ENCODE measurements at places on chromosomes 5 and 9.

- DNase-seq, result no peak
These were observed 9.7 kb downstream of the RNF44 start for GRCh38 chr5:176527246-176528222.

DNA sequence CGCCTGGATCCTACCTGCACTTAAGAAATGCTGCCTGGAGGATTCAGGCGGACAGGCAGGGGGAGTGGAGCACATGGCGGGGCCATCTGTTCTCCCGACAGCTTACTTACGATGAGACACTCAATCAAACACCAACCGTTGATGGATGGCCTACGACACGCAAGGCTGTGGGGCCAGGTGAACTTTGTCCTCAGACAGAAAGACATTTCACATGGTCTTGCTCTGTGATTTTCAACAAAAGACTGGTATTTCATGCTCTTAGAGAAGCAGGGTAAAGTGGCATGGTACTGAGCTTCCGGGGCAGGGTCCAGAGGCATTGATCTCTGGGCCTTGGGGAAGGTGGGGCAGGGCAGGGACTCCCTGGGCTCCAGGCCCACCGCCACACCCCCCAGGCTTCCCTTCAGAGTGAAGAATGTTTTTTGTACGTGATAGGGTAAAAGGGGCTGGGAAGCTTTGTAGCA is 9.1 kb upstream of the OLFM1 start:
- no peak for DNase-seq

GRCh38 chr9:16811987-16812685 is 58.3 kb downstream of the BNC2 start:
- no peak for DNase-seq

GRCh38 chr5:170204202-170204601 is 28.6 kb upstream of the C5orf58 start:
- no peak for DNase-seq

- no peak for DNase-seq
These were observed 219.6 kb upstream of the RORB start for GRCh38 chr9:74277532-74277931.

- no peak for DNase-seq
These were observed 27.0 kb upstream of the NSMF start for GRCh38 chr9:137486141-137486490.

DNA sequence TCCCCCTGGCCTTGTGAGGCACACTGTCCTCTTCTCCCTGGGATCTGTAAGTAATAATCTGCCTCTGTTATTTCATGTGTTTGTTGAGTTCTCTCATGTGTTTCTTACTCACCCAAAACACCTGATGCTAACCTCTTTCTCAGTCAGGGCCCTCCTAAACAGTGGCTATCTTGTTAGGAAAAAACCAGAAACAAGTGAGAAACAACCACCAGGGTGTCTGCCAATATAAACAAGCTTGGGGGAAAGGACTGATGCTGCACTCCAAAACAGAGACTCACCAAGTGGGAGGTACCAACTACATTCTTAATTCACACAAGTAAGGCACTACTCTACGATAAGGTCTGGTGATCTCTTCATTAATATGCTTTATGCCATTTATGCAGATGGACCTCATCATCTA is 564.4 kb downstream of the SEMA5A start:
- no peak for DNase-seq

DNA sequence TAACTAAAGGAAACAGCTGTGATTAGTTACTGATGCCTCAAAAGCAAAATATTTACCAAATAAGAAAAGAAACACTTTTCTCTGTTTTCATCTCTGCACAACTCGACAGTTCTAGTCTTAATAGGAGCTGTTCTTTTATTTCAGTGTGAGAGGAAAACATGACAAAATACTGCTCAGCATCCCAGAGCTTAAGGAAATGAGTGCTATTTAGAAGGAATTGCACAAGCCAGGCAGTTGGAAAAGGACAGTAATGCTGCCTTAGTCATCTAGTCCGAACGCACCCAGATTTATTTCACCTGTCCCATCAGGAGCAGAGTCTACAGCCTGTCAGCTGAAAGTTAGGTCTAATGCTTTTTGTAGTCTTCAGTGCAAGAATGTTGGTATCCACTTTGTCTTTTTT is 12.3 kb downstream of the ZCCHC9 start:
- no peak for DNase-seq

- DNase-seq, result no peak
These were observed 19.8 kb upstream of the SLC9A3 start for GRCh38 chr5:543755-544674.

DNA sequence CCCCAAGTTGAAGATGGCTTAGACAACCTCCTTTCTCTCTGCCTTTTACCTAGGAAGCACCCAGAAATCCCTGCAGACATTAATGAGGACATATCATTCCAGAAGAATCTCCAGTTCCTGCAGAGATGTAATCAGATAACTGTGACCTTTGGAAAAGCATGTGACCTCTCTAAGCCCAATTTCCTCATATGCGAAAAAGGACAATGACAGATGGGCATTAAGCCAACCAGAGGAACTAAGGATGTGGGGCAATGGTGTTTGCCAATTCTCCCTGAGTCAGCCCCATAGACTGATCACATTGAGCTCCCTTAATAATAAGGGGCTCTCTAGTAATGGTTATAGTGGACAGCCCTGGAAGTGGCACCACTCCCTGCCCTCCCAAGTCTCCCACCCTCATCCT is 10.1 kb upstream of the FOXI1 start:
- no peak for DNase-seq

GRCh38 chr5:96883871-96884270 is 7.6 kb downstream of the ERAP2 start:
- no peak for DNase-seq

DNA sequence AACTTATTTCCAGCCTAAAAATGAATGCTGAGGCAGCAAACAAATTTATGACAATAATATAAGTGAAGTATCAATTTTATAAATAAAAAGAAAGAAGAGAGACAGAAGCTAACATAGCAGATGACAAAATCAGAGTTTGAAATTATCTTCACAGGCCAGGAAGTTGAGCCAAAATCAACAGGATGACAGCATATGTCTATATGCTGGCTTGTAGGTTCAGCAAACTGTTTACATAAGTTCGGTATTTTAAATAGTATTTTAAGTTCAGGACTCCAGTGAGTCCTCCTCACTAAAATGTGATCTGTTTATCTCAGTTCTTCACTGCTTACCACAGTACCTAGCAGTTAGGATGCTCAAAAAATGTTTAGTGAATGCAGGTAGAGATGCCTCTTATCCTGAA is 359.6 kb upstream of the SMC2 start:
- no peak for DNase-seq

DNA sequence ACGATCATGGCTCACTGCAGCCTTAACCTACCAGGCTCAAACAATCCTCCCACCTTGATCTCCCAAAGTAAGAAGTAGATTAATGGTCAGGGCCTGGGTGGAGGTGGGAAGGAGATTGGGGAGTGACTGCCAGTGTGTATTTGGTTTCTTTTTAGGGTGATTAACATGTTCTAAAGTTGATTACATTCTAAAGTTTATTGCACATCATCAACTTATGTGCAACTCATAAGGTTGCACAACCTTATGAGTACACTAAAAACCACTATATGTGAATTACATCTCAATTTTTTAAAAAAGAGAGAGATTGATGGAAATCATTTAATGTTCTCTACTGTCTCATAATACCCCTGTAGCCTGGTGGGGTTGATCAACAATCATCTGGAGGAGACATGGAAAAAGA is 218.1 kb downstream of the AOPEP start:
- DNase-seq, result no peak

DNA sequence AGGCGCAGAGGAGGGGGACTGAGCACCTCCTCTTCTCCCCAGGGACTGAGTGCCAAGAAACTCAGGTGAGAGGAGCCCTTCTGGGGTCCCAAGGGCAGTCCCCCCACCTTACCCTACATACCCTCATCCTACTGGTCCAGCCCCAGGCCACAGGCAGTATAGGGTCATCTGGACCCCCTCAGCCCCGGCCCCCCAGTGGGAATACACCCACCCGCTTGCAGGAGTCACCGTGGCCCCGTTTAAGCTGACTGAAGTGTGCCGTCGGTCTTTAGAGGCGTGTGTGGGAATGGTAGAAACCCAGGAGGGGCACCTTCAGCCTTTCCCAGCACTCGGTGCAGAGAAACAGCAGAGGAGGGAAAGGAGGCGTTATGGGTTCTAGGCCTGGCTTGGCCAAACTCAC is 30.8 kb downstream of the COL15A1 start:
- no peak for DNase-seq

GRCh38 chr9:116181853-116182610 is 28.4 kb downstream of the PAPPA start:
- no peak for DNase-seq

DNA sequence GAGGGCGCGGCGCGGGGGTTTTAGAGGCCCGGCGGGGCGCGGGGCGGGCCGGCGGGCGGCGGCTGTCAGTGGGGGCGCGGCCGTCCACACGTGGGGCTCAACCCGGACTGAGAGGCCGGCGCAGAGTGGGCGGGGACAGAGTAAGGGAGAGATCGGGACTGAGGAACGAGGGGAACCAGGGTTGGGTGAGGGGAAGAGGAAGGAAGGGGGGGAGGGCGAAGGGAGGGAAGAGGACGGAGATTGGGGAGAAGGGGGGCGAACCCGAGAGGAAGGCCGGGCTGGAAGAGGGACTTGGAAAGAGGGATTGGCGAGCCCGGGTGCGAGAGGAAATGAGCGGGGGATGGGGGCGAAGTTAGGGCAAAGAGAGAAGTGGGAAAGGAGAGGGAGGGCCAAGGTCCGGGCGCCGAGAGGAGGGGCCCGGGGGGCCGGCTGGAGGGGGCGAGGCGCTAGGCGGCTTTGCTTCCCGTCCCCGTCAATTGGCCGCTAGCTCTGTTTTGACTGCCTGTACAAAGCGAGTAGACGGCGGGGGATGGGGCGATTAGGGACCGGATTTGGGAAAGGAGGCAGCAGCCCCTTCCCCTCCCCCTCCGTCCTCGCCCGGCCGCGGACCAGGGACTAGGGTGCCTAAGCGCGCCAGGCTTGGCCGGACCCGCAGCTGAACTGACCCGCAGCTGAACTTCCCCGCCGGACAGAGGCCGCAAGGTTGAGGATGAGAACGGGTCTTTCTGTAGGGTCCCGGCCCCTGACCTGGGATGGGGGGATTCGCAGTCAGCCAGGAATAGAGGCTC is 399 bp upstream of the FBN2 start:
- DNase-seq, result no peak

GRCh38 chr5:39945870-39946269 is 521.1 kb upstream of the DAB2 start:
- DNase-seq, result no peak

DNA sequence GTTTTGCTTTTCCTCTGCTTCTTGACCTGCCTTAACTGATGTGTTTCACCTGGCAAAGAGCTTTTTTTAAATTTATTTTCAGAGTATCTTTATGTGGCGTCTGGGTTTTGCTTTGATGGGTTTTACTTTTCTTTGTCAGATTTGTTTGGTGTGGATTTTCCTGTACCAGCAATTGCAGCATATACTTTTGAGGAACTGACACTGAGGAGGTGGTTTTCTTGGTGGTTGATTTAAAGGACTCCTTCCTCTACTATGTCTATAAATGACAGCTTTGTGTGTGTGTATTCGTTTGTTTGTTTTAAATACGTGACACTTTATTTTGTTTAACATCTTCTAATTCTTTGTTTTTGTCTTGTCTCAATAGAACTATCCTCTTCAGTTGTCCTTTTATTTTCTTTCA is 1071.9 kb upstream of the ARRDC3 start:
- no peak for DNase-seq

GRCh38 chr9:91785447-91785842 is 164.6 kb downstream of the ROR2 start:
- no peak for DNase-seq

DNA sequence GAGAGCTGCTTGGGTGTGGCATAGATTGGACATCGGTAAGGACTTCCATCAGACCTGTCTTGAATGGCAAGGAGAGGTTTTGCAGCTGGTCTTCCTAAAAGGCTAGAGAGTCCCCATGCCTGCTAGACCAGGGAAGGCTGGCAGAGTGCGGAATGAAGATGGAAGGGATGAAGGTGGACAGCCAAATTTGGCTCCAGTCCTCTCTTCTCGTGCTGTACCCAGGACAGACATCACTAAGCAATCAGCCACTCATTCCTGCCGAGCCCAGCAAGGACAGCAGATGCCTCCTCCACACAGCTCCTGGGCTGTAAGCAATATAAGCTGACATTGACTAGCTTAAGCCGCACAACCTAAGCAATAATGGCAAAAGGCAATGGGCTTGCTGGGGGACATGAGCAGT is 112.0 kb downstream of the OLFM1 start:
- no peak for DNase-seq

DNA sequence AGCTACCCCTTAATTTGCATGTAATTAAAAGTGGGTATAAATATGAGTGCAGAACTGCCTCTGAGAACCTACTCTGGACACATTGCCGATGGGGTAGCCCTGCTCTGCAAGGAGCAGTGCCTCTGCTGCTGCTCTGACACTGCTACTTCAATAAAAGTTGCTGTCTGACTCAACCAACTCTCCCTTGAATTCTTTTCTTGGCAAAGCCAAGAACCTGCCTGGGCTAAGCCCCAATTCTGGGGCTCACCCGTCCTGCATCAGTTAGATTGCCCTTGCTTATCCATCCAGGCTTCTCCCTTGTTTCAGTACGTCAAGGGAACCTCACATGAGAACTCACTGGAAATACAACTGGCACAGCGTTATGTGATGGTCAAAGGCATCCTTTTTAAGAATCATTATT is 44.1 kb downstream of the FBXL7 start:
- DNase-seq, result no peak

DNA sequence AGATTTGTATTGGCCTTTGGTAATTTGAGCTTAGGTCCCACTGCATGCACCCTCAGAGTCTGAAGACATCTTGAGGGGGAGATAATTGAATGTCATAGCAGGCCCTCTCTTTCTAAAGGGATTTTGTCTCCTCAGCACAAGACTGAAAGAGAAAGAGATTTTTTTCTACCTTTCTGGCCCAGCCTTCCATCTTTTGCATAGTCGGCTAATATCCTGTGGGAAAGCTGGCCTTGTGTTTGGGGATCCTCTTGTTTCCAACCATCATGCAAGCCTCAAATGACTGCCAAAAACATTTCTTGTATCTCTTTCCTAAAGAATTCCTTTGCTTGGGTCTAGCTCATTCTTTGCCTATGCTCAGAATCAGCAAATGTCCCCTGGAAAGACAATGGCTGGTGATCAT is 42.0 kb upstream of the CDK5RAP2 start:
- no peak for DNase-seq

GRCh38 chr5:156896546-156896945 is 46.5 kb downstream of the PPP1R2B start:
- DNase-seq, result no peak

- no peak for DNase-seq
These were observed 148.1 kb downstream of the DEPDC1B start for GRCh38 chr5:60551829-60552228.

GRCh38 chr5:41842777-41843176 is 27.4 kb downstream of the OXCT1 start:
- no peak for DNase-seq

Data from NCI-H1105 treated with DMSO at 0.1 percent for 48 hours (cell line).